Endodermal cell (in vitro differentiated cells): ENCODE measurements at places on chromosomes 1 and 21. TPM values are rescaled to one million over a fixed set of nuclear protein-coding genes. Genes with fewer than 3 reads are reported as not detected.
A peak's percentile ranks its signal among the peaks of the same experiment; 100 is the strongest.

DNA sequence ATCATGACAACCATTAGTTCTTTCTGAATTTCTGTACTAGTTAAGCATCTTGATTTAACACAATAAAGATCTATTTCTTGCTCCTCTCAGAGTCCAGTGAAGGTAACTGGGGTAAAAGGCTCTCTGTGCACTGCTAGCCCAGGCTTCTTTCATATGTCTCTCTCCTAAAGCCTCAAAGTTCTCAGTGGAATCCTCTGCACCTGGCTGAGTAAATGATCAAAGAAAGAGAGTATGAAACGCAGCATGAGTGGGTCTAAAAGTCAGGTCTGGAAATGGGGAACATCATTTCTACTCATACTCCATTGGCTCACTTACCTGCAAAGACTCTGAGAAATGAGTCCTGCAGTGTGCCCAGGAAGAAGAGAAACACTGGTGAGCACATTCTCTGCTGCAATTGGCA lies 418.5 kb downstream of the PTPRC start:
- no peak overlapping the region for H3K4me3 ChIP-seq
- peaks cover 3% of the 10 kb centered on the region for H3K4me1 ChIP-seq
- no peaks in the 10 kb centered on the region for H3K36me3 ChIP-seq
- no peak overlapping the region for H3K27ac ChIP-seq

Gene SLFNL1
- not detected in 3 replicates for total RNA-seq

- DNase-seq: no peak
- H3K36me3 ChIP-seq: no peaks in the 10 kb centered on the region
- H3K4me3 ChIP-seq: no peak overlapping the region
- no peaks in the 10 kb centered on the region for H3K4me1 ChIP-seq
- H3K27ac ChIP-seq: no peak overlapping the region
- no peaks in the 10 kb centered on the region for H3K27me3 ChIP-seq
Observed at GRCh38 chr1:10712568-10713362, 83.7 kb downstream of the CASZ1 start.

- H3K36me3 ChIP-seq: no peaks in the 10 kb centered on the region
- no peak overlapping the region for H3K4me3 ChIP-seq
- H3K4me1 ChIP-seq: no peaks in the 10 kb centered on the region
- no peaks in the 10 kb centered on the region for H3K27me3 ChIP-seq
Observed at GRCh38 chr21:42596657-42597056, 56.8 kb upstream of the PDE9A start.

Gene TCHHL1
- total RNA-seq: not detected in 2 replicates

Gene KRTAP13-2
- total RNA-seq: not detected in 2 replicates

DNA sequence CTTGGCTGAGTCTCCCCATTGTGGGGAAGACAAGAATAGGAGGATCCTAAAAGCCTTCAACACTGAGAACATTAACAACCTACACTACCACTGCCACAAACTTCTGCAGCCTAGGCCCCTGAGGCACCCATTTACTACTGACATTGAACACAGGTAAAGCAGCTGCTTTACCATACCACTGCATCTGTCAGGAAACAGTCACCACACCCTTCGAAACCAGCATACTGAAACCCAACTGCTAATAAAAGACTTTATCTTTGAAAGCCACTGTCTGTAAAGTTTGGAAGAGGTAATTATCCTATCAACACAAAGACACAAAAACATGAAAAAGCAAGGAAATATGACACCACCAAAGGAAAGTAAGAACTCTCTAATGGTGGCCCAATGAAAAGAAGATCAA lies 7.4 kb downstream of the IFNAR1 start:
- H3K27ac ChIP-seq: no peak overlapping the region
- no peak for DNase-seq
- no peaks in the 10 kb centered on the region for H3K27me3 ChIP-seq
- H3K36me3 ChIP-seq: peaks cover 8% of the 10 kb centered on the region

Gene KLF17
- total RNA-seq: not detected in 3 replicates

GRCh38 chr21:43864962-43865539 lies at the start of gene AGPAT3:
AGPAT3 (plus strand) TSS chr21:43865223; CDS start chr21:43959682, 94,459 bp downstream.
- DNase-seq: no peak
- H3K27me3 ChIP-seq: no peaks in the 10 kb centered on the region
- H3K4me3 ChIP-seq: peak within 1 kb of the TSS; percentile 87
- peaks cover 5% of the 10 kb centered on the region for H3K4me1 ChIP-seq
- peak within 1 kb of the TSS; percentile 32 for H3K27ac ChIP-seq

- H3K4me3 ChIP-seq: no peak overlapping the region
- no peaks in the 10 kb centered on the region for H3K4me1 ChIP-seq
- H3K27me3 ChIP-seq: no peaks in the 10 kb centered on the region
- no peak for DNase-seq
- no peaks in the 10 kb centered on the region for H3K36me3 ChIP-seq
Observed at GRCh38 chr1:85479491-85479890, 14.5 kb upstream of the DDAH1 start.

DNA sequence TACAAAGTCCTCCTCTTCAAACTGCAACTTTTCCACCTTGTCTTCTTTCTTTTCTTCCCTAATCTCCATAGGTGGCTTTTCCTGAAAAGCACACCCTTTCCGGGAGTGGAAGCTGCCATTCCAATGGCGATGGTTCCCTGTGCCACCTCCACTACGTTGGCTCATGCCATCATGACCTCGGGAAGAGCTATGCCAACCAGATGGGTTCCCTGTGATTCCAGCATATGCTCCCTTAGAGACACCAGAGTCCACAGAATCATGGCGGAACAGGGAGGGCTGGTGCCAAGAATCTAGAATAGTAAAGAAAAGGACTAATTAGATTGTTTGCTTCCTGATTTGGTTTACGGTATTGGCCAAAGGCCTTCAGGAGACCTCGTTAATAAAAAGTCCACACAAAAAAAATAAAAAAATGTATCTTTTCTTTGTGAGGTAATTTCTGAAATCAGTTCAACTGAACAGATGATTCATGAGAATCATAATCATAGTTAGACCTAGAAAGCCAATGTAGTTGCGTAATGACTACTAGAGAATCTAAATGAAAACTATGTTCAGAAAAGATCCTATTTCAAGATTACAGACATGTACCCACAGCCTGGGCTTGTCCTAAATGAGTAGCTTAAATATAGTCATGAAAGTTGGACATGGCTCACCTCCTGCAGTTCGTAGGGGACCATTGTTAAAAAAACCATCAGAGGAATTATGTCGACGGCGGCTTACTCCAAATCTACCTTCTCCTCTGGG lies 30.9 kb upstream of the CCDC17 start:
- peaks cover 98% of the 10 kb centered on the region for H3K36me3 ChIP-seq
- no peaks in the 10 kb centered on the region for H3K4me1 ChIP-seq
- H3K4me3 ChIP-seq: no peak overlapping the region
- no peaks in the 10 kb centered on the region for H3K27me3 ChIP-seq
- H3K27ac ChIP-seq: no peak overlapping the region
- DNase-seq: no peak

GRCh38 chr1:41014871-41015270 lies 6.7 kb downstream of the SLFNL1 start:
- peaks cover 63% of the 10 kb centered on the region for H3K36me3 ChIP-seq
- DNase-seq: no peak
- H3K27me3 ChIP-seq: no peaks in the 10 kb centered on the region
- H3K4me1 ChIP-seq: no peaks in the 10 kb centered on the region

Gene PTAFR
- total RNA-seq: 0.72 and 0.77 TPM in 2 replicates

Gene KDF1
- 12.8 to 22.7 TPM (median 19.0 TPM) in 3 replicates for total RNA-seq

Gene CDC20
- total RNA-seq: 126 and 143 TPM in 2 replicates

DNA sequence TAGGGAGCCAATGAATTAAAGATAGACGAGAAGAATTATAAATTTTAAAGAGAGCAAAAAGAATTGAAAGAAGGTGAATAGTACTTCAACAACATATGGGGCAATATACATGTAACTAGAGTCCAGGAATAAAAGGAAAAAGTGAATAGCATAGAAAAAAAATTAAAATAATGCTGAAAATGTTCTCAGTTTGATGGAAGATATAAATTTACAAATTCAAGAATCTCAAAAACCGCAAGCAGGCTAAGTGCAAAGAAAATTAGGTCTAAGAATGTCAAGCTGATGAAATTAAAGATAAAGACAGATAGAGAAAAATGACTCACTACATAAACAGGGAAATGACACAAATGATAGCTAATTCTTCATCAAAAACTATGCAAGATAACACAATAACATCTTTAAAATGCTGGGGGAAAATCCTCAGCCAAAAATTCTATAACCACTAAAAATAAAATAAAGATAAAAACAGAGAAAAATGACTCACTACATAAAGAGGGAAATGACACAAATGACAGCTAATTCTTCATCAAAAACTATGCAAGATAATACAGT lies 326.3 kb downstream of the TBX15 start:
- H3K36me3 ChIP-seq: no peaks in the 10 kb centered on the region
- no peaks in the 10 kb centered on the region for H3K27me3 ChIP-seq
- no peak overlapping the region for H3K4me3 ChIP-seq
- no peaks in the 10 kb centered on the region for H3K4me1 ChIP-seq
- no peak for DNase-seq
- H3K27ac ChIP-seq: no peak overlapping the region

Gene A3GALT2
- not detected in 2 replicates for total RNA-seq

Gene C1orf87
- not detected in 3 replicates for total RNA-seq

DNA sequence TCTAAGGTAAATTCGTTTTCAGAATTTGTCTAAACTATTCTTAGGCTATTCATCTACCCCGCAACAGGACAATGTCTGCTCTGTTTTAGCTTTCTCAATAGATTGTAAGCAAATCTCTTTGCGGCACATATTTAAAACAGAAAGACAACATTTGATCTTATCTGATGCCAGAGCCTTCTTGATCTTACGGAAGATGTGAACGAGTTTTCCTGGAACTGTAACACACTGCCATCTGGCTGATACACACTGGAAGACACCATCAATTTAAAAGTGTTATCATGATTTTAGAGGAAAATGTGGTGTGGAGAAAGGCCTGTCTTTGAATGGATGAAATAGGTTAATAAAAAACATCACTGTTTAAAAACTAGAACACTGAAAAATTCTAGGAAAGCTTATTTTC lies 36.1 kb downstream of the COA6 start:
- no peaks in the 10 kb centered on the region for H3K27me3 ChIP-seq
- peaks cover 15% of the 10 kb centered on the region for H3K36me3 ChIP-seq
- DNase-seq: no peak
- no peaks in the 10 kb centered on the region for H3K4me1 ChIP-seq

DNA sequence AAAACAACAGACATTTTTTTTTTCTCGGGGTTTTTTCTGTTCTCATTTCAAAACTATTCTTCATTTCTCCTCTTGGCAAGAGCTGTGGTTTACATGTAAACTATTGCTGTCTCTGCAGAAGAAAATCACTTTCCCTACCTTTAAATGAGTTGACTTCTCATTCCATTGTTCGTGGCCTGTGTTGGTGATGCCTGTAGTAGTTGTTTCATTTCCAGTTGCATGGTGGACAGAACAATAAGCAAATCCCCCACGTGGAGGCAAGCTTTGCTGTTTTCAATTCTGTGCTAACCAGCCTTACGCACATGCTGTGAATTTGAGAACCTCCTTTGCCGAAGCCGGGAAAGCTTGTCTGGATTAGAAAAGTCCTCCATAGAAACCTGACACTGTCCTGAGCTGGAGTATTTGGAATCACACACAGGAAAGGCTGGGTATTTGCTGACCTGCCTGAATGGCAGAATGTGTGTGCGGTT lies 26.2 kb upstream of the MAP3K7CL start:
- no peaks in the 10 kb centered on the region for H3K27me3 ChIP-seq
- H3K36me3 ChIP-seq: no peaks in the 10 kb centered on the region
- DNase-seq: no peak
- no peaks in the 10 kb centered on the region for H3K4me1 ChIP-seq
- no peak overlapping the region for H3K4me3 ChIP-seq
- H3K27ac ChIP-seq: no peak overlapping the region

- no peaks in the 10 kb centered on the region for H3K36me3 ChIP-seq
- H3K27me3 ChIP-seq: no peaks in the 10 kb centered on the region
- H3K4me3 ChIP-seq: no peak overlapping the region
- peaks cover 2% of the 10 kb centered on the region for H3K4me1 ChIP-seq
- H3K27ac ChIP-seq: no peak overlapping the region
Observed at GRCh38 chr1:63864224-63864641, 90.4 kb downstream of the ROR1 start.

Gene LAD1
- 13.5 and 14.3 TPM in 2 replicates for total RNA-seq

DNA sequence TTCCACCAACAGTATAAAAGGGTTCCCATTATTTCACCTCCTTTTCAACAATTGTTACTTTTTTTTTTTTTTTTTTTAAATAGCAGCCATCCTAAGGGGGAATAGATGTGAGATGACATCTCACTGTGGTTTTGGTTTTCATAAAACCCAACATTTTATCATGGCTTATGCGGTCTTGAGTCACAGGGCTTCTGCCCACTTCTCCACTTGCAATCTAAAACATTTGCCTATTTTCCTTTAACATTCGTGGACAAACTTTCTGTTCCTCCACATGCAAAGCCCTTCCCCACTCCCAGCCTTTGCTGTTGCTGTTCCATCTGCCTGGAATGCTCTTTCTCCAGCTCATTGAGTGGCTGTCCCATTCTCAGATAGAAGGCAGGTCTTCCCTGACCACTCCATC lies 239.7 kb upstream of the KCNK2 start:
- no peaks in the 10 kb centered on the region for H3K36me3 ChIP-seq
- no peaks in the 10 kb centered on the region for H3K27me3 ChIP-seq
- no peak overlapping the region for H3K27ac ChIP-seq
- no peaks in the 10 kb centered on the region for H3K4me1 ChIP-seq
- DNase-seq: no peak
- H3K4me3 ChIP-seq: no peak overlapping the region

- no peaks in the 10 kb centered on the region for H3K36me3 ChIP-seq
- H3K4me3 ChIP-seq: no peak overlapping the region
- H3K27me3 ChIP-seq: no peaks in the 10 kb centered on the region
- no peak for DNase-seq
- H3K27ac ChIP-seq: no peak overlapping the region
Observed at GRCh38 chr21:19013916-19014315, 610.3 kb upstream of the TMPRSS15 start.

- H3K36me3 ChIP-seq: no peaks in the 10 kb centered on the region
- peaks cover 4% of the 10 kb centered on the region for H3K4me1 ChIP-seq
- DNase-seq: no peak
- H3K27ac ChIP-seq: no peak overlapping the region
Observed at GRCh38 chr1:167616521-167616920, 13.5 kb upstream of the RCSD1 start.

Gene F13B
- not detected in 2 replicates for total RNA-seq
